ENCODE measurements at places on chromosomes 6 and 20.

DNA sequence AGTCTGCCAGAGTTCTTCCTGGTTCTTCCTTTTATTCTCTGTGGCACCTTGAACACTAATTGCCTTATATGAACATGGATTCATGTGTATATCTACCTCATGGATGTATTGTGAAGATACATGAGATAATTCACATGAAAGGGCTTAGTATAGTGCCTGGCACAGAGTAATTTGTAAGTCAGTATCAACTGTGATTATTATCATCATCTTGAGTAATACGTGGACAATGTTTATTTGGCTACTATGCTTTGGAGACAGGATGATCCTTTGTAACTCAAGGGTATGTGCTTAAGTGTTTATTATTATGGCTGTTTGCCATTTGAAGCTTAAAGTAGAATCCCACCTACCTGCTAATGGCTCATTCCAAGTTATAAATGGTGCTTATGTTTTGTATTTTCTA is 16.0 kb downstream of the DOP1A start:
- no peak for DNase-seq

DNA sequence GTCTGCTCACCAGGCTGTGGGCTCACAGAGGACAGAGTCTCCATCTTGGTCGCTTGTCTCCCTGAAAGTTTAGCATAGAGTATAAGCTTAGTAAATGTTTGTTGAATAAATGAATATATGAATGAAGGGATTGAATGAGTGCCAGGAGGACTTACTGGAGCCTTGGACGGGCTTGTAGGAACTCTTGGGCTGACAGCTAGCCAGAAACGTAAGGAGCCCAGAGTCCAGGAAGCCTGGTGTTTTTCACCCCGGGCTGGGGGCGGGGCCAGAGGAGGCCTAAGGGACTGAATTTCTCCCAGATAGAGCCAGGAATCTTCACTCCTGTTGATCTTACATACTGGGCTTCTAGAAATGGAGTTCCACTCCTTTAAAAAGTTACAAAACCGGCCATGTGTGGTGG is 68.5 kb upstream of the SRSF6 start:
- DNase-seq = no peak

DNA sequence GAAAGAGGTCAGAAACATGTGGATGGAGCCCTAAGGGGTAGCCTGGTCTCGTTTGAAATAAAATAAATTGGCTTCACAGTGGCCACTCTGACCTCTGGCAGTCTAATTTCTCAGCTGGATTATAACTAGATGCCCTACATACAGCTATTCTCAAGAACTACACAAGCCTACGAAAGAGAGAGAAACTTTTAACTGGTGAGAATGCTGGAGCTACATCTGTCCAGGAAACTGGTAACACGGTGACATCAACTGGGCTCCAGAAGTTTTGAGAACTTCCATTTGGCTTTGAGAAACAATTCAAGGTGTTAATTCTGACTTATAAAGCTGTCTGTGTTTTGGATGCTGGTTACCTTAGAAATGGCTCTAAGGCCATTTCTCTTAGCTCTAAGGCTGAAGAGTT is 187.3 kb upstream of the TENT5A start:
- no peak for DNase-seq

DNA sequence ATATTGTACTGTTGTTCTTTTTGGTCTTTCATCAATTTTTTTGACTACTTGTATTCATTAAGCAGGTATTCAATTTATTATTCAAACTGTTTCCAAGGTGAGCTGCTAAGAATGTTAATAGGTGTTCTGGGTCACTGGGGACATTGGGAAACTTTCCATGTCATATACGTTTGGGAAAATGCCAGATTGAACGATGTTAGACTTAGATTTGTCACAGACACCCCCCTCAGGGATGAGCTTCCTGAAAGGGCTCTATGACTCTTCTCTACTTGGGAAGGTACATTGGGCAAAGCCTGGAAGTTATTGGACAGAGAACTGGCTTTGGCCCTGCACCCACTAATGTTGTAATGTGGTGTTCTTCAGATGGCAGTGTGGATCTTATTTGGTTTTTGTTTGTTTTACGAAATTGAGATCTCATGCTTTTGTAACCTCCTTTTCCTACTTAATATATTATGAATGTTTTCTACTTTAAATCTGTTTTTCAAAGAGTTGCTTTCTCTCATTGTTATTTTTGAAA is 42.1 kb downstream of the PLCB4 start:
- no peak for DNase-seq

DNA sequence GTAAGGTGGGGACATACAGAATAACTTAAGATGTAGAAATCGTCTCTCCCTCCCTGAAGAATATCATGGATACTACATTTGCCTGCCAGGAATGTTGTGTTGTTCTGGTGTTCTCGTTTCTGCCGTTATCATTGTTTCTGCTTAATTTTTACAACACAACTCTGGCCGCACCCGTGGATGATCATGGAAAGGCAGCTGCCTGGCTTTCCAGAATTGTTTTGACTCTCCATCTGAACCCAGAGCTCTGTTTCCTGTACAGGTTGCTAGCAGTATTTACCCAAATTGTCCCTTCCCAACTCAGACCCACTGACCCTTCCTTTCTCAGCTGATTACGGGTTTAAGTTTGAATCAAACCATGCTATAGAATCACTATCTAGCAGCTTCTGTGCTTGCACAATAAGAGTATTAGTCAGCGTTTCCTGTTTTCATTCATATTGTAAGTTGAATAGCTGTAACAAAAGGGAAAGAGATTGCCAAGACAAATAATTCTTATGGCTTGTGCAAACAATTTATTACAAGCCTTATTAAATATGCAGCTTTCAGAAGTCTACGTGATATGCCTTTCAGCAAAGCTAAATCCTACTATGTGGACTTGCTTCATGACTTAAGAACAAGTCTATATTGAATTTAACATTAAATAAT is 139.0 kb downstream of the MTHFD1L start:
- DNase-seq = no peak

DNA sequence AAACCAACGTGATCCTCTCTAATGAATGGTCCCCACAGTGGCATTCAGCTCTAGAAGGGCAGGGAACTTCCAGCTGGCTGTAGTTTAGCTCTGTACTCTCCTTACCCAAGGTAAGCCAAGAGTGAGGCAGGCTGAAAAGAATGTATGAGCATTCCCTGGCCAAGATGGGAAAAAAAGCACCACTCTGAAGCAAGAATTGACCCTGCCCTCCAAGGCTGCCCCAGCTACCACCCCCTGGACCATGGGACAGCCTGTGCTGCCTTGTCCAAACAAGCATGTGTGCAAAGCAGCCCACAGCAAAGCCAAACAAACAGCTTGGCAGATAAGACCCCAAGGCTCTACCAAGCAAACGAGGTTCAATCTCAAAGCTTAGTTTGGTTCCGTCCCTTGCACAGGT is 73.9 kb downstream of the GFOD1 start:
- DNase-seq = no peak

- DNase-seq = no peak
These were observed 14.8 kb downstream of the DDX43 start for GRCh38 chr6:73409395-73409794.

DNA sequence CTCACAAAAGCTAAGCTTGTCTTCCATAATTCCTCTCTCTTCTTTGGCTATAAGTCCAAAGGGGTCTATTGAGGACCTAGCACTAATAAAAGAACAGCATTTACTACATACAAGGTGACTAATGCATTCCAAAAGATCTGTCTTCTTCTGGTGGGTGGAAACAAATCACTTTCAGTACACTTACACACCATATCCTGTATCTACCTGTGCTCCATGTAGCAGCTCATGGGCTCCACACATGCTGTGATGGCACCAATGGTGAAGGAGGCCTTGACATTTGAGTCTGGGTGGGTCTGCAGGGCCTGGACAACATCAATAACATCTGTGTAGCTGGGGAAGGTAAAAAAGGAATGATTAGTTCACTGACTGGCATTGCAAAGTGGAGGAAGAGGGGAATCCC is 42.4 kb upstream of the SLC4A11 start:
- DNase-seq = no peak

GRCh38 chr6:43181621-43181941 is 415 bp upstream of the CUL9 start:
- no peak for DNase-seq

DNA sequence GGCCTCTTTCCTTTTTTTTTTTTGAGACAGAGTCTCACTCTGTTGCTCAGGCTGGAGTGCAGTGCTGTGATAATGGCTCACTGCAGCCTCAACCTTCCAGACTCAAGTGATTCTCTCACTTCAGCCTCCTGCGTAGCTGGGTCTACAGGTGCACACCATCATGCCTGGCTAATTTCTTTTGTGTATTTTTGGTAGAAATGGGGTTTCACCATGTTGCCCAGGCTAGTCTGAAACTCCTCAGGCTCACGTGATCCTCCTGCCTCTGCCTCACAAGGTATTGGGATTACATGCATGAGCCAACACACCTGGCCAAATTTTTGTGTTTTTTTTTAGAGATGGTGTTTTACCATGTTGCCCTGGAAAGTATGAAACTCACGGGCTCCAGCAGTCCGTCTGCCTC is 29.3 kb downstream of the SRC start:
- DNase-seq = no peak

GRCh38 chr6:45423824-45424450 is 46.2 kb upstream of the SUPT3H start:
- DNase-seq = no peak

DNA sequence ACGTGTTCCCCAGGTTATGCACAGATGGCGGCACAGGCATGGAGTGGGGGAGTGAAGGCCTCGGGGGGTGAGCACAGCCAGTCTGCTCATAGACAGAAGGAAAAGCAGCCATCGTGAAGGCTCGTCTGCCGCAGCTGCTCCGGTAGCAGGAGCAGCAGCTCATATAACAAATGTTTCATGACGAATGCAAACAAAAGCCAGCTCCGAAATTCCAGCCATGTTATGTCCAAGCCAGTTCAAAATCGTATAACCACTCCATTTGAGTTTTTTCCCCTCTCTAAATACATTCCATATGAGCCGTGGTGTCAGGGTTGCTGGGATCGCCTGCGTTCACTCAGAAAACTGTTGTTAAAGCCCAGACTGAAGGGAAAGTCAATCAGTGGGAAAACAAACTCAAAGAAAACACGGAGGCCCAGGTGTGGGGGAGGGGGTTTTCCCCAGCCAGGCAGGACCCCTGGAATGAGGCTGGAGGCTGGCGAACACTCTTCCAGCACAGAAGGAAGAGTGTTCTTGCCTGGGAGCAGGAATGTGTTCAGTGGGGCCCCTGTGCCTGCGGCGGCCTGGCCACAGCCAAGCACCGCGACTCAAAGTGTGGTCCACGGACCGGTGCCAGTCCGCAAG is 280.4 kb upstream of the TAB2 start:
- DNase-seq = peak; percentile 91

- DNase-seq = no peak
These were observed 35.3 kb downstream of the DSTN start for GRCh38 chr20:17605131-17605660.

DNA sequence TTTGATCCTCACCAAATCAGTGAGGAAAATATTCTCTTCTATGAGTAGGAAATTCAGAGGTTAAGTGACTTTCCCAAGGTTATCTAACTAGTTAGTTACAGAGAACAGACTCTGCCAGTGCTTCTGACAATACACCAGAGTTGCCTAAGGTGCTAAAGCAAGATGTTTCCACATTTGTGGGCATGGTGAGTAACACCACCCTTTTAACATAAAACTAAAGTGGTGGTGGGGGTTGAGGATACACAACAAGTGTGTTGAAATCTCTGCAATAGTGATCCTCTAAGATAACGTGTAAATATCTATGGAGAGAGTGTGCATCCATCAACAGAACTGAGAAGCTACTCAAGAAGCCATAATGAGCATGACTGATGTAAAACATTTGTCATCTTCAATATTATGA is 11.7 kb downstream of the VNN2 start:
- DNase-seq = no peak

All from NCI-H2171 treated with DMSO at 0.1 percent for 48 hours (cell line).